Pons (tissue), 1 donor: ENCODE measurements at places on chromosomes 1 and 21.

- DNase-seq, result no peak
These were observed 57.9 kb upstream of the CXADR start for GRCh38 chr21:17455028-17455353.

- no peak for DNase-seq
These were observed 16.6 kb upstream of the CCDC27 start for GRCh38 chr1:3735688-3736087.

DNA sequence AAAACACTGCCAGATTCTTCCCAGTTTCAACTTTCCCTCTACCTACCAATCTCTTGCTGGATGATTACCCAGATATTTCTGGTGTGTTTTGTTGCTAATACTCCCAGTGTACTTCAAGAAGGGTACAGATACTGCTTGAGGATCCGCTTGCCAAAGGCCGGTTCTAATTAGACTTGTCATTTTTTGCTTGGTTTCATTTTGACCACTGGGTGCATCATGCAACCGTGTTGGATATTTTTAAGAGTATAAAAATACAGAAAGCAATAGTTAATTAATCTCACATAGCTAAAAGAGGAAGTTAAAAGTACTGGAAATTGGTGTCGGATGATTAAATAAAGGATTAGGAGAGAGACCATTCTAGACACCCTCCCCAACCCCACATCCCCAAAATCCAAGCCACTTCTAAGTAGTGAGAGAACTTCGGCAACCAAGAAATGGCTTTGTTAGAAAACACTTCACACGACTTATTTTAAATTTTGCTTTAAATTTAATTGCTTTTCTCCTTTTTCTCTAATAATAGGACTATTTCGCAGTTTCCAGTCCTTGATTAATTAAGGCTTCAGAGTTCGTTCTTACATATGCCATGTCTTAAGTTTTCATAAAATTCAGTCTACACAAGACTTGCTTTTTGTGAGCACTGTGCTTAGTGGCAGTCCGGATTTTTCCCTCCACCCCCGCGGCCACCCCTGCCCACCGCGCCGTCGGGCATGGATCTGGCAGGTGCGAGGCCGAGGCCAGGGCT lies 2.5 kb upstream of the CDKN2C start:
- DNase-seq, result peak; percentile 58

DNA sequence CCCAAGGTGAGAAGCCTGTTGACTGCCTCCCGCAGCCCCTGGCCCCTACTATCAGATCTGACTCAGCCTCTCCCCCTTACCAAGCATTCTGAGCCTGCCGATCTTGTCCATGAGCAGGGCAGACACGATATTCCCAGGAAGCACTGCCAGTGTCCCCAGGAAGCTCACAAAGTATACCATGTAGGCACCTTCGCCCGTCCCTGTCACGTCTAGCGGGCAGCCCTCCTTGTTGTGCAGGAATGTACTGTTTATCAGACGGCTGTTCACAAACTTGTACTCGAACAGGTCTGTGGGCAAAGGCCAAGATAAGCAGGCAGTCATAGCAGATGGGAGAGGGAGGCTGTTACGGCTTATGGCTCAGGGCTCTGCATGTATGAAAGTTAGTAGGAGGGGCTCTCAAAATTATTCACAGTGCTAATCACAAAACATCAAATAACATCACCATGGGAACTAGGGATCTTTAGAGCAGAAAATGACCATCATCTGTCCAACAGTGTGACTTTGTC lies 7.3 kb downstream of the BOLA1 start:
- no peak for DNase-seq

DNA sequence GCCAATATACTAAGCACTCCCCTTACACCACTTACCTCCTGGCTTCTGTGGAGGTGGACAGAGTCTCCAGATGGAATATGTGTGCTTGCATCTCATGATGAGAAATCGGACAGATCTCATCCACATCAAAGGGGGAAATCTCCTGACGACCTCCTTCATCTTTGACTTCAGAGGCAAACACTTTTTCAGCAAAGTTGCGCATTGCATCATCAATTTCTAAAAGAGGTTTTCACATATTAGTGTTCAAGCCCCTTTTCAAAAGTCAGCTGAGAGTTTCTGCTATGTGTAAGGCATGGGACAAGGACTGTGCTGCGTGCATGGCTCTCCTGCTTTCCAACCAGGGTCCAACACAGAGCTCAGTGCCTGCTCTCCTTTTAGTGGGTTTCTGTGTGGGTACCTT lies 6.8 kb downstream of the AMPD1 start:
- DNase-seq, result no peak
